ENCODE measurements at places on chromosomes 13 and 19.
A peak's percentile ranks its signal among the peaks of the same experiment; 100 is the strongest.

DNA sequence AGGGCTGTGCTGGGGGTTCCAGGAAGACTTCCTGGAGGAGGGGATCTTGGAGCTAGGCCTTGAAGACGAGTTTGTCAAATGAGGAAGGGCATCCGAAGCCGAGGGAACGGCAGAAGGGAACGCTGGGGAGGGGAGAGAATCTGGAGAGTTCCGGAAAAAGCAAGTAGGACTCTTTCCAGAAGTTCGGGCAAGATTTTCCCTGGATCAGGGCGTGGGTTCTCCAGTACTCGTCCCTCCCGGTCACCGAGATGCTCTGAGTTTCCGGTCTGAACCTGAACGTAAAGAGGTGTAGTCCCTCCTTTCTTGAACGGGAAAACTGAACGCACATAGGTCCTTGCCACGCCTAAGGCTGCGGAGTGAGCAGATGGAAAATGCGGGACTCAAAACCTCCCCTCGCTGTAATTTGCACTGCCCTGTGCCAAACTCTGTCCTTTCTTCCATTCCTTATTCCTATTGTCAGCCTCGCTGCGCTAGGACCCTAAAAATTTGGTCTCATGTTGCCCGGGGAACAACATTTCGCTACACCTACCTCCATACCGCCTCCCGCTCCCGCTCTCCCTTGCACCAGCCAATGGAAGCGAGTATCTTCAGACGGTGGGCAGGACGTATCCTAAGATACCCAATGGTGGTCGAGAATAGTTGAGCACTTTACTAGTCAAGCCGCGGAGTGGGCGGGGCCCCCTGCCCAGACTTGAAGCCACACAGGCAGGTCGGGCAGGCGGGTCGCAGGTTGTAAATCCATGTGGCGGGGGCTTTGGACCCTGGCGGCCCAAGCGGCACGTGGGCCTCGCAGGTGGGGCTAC, at the start of gene GTPBP3:
GTPBP3 (plus strand) TSS at position 682 of the 803 bp plus-strand sequence; CDS start at position 741, 59 bp downstream.
- peak; percentile 97 for DNase-seq

DNA sequence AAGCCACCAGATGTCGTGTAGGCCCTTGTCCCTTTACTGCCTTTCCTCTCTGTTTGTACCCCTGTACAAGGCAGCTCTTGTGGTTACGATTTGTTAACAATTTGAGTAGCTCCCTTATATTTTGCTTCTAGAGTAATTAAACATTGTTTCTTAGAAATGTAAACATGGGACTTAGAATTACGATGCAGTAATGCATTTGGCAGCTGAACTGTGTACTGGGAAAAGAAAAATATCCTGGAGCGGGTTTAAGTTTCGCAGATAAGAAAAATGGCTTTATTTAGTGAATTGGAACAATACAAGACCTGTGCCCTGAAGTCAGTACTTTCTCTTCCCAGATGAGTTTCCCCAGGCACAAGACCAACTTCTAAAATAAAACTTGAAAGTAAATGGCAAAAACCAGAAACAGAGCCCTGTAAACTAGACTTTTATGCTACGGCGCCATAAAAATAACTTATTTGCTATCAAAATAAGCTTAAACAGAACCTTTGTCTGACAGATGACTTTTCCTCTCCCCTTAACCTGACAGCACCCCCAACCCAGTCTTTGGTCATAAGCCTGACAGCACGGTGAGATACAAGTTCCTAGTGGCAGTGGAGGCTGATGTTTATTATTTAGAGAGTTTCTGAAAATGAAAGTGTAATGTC, 63.0 kb downstream of the LRCH1 start:
- DNase-seq: no peak

DNA sequence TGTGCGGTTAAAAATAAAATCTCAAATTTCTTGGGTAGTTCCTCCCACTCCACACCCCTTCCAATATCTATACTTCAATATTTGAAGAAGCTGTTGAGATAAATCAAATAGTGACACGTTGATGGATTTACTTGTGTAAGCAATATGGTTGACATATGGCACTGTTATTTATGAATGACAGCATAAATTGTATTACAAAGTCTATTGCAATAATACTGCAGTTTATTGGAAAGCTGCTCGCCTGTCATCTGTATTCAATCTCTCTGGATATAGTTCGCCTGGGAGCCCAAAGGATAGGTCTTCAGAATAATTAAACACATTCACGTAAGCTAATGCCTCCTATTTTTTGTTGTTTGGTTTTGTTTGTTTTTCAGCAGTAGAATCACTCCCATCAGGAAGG, 5.0 kb upstream of the ZIC5 start:
- no peak for DNase-seq

DNA sequence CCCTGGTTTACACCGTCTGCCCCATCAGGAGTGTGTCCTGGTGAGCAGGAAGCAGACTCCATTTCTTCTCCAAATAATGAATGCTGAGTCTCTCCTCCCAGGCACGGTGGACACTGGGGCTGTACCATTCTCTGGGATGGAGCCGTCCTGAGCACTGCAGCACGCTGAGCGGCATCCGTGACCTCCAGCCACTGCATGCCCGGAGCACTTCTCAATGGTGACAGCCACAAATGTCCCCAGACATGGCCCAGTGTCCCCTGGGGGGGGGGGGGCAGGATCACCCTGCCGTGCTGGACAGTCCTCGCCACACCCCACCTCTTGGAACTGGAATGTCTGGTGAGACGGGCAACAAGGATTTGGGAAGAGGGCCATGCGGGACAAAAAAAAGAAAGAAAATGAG, 37.4 kb downstream of the GNG7 start:
- no peak for DNase-seq

- no peak for DNase-seq
Observed at GRCh38 chr13:99834246-99834645, 137.3 kb downstream of the ZIC5 start.
